Body of pancreas (tissue), 4 donors: ENCODE measurements at places on chromosomes 4 and X.

- peaks cover 23% of the 10 kb centered on the region for H3K4me1 ChIP-seq
- H3K27me3 ChIP-seq = no peaks in the 10 kb centered on the region
- H3K4me3 ChIP-seq = no peak overlapping the region
Measured at GRCh38 chr4:148207068-148207467, 235.1 kb downstream of the NR3C2 start.

DNA sequence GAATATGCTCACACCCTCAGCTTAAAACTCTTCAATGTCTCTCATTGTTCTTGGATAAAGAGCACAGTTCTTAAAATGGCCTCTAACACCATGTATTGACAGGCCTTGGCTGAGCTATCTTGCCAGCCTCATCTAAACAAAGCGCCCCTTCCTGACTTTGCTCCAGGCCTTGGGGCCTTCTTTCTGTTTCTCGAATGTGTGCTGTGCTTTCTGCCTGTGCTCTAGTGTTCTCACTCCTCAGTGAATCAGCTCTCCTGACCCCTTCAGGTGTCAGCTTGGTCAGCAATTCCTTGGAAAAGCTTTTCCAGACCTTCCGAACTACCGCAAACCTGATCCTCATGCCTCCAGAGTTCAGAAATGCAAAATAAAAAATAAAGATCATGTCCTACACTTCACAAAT is 346.3 kb upstream of the FSTL5 start:
- H3K27me3 ChIP-seq = no peaks in the 10 kb centered on the region
- H3K36me3 ChIP-seq = no peaks in the 10 kb centered on the region
- no peaks in the 10 kb centered on the region for H3K4me1 ChIP-seq

- no peak overlapping the region for H3K27ac ChIP-seq
- no peak overlapping the region for H3K4me3 ChIP-seq
- no peaks in the 10 kb centered on the region for H3K27me3 ChIP-seq
- H3K4me1 ChIP-seq = no peaks in the 10 kb centered on the region
- DNase-seq = no peak
- no peaks in the 10 kb centered on the region for H3K36me3 ChIP-seq
Measured at GRCh38 chr4:78320349-78320935, 231.1 kb upstream of the ANXA3 start.

GRCh38 chr4:147174591-147174990 is 228.9 kb upstream of the TTC29 start:
- DNase-seq = no peak
- H3K27me3 ChIP-seq = no peaks in the 10 kb centered on the region
- no peak overlapping the region for H3K4me3 ChIP-seq
